ENCODE measurements at places on chromosomes 5 and 9.

DNA sequence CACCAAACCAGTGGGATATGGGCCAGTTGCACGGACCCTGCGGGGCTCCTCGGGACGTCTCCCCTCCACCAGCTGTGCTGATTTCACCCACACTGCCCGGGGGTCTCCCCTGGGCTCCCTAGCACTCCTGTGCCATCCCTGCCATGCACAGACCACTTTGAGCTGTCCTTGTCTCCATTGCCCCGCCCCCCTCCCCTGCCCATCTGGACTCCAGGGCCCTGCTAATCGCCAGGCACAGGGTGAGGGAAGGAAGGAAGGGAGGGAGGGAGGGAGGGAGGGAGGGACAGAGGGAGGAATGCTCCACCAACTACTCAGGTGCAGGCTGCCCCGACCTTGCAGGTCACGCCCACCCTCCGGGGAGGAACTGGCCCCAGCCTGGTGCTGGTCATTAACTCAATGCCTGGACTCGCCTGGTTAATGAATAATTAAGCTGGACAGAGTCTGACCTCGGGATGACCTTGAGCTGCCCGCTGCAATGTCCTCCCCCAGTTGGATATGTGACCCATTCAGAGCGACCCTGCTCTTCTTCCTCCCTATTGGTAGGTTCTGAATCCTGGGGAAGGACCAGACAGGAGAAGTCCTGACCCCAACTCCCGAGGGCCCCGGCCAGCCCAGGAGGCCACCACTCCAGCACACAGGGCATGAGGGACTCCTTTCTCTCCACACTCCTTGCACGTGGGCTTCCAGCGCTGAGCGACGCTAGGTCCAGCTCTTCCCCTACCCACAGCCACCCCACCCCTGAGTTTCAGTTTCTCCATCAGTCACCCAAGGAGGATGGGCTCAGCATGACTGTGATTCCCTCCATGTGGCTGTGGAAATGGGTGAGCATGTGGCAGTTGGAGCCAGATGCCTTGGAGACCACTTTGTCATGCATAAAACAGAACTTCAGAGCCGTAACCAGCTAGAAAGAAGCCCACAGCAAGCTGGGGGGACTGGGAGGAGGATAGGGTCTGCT is 62.1 kb downstream of the C9orf50 start:
- peak; percentile 9 for DNase-seq

GRCh38 chr5:117733051-117733450 is 1158.4 kb upstream of the SEMA6A start:
- no peak for DNase-seq

DNA sequence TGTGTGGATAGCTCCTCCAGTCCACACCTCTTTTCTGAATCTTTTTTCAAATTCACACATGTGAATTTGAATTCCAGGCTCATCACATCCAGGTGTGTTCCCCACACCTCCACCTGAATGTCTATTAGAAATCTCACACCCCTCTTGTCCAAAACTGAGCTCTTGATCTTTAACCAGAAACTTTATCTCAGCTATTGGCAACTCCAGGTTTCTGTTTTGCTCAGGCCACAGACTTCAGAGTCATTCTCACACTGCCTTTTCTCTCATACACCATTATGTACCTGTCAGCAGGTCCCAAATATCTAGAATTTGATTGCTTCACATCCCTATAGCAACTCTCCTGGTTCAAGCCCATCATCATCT is 11.6 kb downstream of the NIPSNAP3B start:
- no peak for DNase-seq

GRCh38 chr9:18250053-18250452 is 223.9 kb upstream of the ADAMTSL1 start:
- no peak for DNase-seq

DNA sequence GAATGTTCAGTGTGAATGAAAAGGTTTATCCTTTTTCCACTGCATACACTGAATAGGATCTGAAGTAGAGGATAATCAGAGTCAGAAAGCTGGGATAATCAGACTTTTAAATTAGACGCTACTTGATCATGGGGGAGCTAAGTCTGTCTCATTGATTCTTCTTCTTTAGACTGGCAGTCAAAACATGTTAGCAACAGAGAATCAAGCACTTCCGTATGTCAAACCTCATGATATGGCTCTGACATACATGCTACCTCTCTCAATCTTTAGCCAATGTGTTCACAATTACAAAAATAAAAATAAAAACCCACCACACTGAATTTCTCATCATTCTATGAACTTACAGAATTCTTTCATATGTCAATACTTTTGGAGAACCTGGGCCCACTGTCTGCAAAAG is 19.0 kb upstream of the OR13F1 start:
- no peak for DNase-seq

- DNase-seq = no peak
Observed at GRCh38 chr5:179417696-179418095, 72.4 kb upstream of the ADAMTS2 start.

DNA sequence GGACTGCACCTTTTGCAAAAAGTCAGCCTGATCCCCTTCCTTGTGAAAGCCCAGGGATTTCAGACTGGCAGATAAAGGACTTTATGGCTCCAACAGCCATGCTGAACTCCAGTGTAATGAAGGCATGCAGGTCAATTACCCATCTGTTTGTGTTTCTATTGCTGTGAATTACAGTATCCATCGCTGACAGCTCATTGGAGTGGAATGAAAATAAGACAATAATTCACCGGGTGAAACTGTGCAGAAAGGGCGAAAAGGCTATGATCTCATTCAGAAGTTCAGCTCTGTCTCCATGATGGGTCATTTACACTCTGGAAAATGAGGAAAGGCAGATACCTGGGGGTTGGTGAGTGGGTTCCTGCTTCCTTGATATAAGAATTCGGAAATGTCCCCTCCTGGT is 148.0 kb downstream of the BRINP1 start:
- DNase-seq = no peak

GRCh38 chr9:129037767-129038098 is 1.3 kb downstream of the MIGA2 start:
- DNase-seq = no peak

DNA sequence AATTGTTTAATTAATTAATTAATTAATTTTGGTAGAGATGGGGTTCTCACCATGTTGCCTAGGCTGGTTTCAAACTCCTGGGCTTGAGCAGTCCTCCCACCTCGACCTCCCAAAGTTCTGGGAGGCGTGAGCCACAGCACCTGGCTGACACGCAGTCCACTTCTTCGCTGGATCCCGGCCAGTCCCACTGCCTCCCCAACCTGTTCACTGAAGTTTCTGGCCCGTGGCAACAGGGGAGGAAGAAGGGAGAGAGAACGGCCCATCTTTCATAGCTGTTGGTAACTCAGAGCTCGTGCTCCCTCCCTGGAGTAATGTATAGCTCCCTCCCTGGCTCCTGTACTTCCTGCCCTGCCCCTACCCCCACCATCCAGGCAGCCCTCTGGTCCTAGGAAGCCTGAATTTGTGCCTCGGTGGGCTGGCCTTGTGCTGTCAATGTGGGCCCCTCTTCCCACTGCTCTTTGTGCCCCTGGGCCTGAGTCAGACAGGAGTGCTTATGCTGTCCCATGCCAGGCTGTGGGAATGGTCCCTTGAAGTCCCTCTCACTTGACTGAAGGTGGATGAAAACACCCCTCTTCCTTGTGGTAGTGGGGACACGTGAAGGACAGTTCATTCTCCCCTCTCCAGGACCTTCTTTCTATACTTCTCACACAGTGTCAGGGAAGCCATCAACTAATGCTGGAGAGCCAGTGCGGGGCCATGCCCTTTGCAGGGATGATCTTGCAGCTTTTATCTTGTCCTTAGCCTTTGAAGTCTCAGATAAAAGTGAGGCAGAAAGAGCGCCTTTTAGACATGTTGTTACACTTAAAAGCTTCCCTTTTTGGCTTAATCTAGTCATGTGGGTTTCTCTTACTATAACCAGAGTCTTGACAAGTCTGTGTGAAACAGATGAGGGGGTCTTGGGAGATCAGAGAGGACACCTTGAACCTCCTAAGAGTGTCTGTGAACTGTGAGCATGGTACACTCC is 38.1 kb downstream of the ANGPTL2 start:
- DNase-seq = no peak

GRCh38 chr5:88544671-88545070 is 276.0 kb upstream of the TMEM161B start:
- DNase-seq = no peak

GRCh38 chr5:118456085-118456484 is 532.3 kb downstream of the DTWD2 start:
- no peak for DNase-seq

DNA sequence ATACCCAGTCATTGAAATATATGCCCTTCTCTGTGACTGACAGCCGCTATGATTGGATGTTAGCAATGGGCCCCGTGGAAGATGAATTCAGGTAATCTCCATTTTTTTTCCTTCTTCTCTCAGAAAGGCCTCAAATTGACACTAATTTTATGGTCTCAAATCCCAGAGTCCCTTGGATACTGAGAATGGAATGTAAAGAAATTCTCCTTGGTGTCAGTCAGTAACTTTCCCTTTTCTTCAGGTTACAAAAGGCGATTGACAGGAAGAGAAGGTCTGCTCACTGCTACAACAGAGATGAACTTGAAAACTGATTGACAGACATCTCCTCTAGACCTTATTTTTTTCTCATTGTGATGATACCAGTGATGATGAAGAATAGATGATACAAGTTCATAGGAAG is 748.3 kb downstream of the MAT2B start:
- no peak for DNase-seq

DNA sequence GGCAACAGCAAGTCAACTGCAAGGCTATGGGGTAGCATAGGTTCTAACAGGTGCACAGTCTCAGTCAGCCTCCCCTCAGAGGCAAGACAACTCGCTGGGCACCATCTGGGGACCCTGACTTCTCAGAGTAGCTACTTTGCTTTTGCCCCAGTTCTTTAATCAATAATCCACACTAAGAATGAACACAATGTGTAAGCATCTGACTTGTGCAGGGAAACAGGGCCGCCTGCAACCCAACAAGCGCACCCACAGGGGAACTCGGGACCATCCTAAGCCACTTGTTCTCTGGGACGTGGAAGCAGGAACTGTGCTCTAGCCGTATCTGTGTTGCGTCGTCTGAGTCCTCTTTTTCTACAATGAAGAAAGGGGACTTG is 1.9 kb downstream of the MOB3B start:
- DNase-seq = no peak

- DNase-seq = no peak
Observed at GRCh38 chr9:125746774-125747052, 460 bp upstream of the PBX3 start.

- no peak for DNase-seq
Observed at GRCh38 chr9:76651119-76651705, 113.0 kb upstream of the PCA3 start.

- DNase-seq = no peak
Observed at GRCh38 chr5:163407034-163407655, 30.2 kb upstream of the CCNG1 start.

- no peak for DNase-seq
Observed at GRCh38 chr5:172064766-172065165, 58.3 kb upstream of the FBXW11 start.

DNA sequence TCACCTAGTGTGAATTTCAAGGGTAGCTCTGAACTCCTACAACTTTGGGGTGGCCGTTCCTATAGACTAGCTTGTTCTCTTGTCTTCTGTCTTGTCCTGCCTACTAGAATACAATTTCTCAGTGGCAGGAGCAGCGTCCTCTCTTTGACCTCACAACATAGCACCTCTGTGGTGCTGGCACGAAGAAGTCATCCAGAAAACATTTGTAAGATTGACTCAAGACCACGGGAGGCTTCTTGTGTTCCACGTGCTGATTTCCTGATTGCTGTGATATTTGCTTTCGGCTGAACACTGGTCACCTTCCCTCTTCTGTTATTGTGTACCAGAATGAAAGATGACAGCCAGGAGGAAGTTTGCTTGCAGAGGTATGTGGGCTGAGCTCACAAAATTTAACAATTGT is 27.0 kb downstream of the SLC1A1 start:
- DNase-seq = no peak
